GM19239 (cell line): ENCODE measurements at places on chromosomes 13 and 19.

DNA sequence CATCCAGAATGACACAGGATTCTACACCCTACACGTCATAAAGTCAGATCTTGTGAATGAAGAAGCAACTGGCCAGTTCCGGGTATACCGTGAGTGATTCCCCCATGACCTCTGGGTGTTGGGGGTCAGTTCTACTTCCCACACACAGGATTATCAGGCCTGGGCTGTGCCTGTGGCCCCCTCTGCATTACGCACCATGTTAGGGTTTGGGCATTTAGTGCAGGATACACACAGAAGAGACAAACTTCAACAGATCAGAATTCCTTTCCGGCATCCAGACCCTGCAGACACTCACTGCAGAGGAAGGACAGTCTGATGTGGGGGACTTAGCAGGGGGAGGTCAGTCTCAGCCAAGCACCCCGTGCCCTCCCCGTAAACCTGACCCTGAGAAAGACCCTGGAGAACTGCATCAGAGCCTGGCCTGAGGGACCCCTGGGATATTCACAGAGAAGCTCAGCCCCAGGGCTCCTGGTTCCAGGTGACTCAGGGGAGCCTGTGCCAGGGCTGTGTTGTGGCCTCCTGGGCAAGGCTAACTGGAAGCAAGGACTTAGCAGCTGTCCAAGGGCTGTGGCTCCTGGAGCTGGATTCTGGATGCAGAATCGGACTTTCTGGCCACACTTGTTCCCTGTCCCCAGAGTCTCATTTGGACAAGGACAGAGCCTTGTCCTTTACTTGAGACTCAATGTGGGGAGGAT is 1.7 kb downstream of the CEACAM5 start:
- no peak for DNase-seq

DNA sequence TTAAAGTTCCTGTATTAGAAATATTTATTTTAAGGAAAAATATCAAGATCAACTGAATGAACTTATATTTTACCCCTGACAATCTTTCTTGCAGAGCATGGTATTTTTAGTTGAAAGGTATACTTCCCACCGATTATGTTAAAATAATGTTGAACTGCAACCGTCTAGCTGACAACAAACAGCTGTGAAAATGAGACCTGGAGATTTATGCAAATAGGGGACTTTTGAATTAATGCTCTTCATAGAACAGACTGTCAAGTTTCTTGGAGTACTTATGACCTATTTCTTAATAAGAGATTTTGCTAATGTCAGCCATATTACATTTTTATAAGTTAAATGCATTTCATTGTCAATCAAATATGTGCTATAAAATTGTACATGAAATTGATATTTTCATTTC is 210.9 kb downstream of the NALCN start:
- no peak for DNase-seq

DNA sequence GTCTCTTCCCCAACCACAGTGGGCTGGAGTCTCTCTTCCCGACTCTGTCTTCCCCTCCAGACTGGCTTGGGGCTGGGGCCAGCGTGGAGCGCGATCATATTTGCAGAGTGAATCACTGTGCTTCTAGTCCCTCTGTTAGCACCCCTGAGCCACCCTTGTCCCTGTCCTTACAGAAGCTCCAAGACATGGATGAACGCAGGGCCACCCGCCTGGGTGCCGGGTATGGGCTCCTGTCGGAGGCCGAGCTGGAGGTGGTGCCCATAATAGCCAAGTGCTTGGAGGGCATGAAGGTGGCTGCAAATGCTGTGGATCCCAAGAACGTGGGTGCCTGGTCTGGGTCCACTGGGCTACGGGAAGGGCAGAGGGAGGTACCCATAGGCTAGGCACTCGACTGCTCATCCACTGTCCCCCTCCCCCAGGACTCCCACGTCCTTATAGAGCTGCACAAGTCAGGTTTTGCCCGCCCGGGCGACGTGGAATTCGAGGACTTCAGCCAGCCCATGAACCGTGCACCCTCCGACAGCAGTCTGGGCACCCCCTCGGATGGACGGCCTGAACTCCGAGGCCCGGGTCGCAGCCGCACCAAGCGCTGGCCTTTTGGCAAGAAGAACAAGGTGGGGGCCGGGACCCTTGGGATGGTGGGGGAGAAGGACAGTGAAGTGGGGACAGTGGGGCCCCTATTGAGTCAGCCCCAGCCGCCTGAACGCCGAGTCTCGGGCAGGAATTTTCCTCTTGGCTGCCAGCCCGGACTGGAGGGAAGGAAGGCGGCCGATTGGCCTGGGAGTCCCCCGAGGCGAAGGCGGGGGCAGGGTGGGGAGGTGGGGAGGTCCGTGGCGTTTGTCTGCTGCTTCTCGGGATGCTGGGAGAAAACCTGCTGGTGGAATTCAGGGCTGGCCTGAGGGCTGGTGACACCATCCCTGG is 5.2 kb downstream of the TRIP10 start:
- DNase-seq, result no peak

DNA sequence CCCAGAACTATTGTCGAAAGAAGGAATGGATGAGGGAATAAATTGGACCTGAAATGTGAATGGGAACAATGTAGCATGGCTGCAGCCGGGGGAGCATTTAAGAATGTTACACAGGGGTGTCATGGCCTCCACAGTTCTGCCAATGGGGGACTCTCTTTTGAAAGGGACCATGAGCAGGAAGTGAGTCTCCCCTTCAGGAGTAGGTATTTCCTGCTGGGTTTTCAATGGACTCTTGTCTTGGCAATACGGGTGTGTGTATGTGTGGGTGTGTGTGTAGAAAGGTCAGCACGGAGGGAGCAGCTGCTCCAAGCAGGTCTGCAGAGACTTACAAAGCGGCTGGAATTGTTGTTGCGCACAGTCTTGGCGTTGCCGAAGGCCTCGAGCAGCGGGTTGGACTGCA is 24.4 kb downstream of the MYO1F start:
- DNase-seq, result no peak

DNA sequence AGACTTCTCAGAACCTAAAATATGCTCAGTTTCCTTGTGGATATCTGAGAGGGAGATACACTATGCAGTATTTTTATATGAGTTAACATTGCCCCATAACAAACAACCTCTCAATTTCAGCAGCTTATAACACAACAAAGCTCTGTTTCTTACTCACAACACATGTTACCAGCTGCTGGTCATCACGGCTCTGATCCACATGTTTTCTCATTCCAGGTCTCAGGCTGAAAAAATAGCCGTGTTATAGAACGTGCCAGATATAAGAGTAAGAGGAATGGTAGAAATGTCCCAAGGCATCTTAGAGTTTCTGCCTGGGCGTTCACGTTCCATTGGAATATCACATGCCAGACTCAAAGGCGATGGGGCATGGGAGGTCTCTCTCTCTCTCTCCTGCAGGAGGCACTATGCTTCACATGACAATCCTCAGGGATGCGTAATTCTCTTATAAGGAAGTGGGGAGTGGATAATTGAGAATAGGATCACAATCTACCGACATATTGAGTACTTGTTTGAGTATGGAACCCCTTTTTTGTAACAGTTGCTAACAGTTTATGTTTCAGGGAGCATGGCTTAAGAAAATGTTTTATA is 246.6 kb downstream of the NHLRC3 start:
- no peak for DNase-seq

DNA sequence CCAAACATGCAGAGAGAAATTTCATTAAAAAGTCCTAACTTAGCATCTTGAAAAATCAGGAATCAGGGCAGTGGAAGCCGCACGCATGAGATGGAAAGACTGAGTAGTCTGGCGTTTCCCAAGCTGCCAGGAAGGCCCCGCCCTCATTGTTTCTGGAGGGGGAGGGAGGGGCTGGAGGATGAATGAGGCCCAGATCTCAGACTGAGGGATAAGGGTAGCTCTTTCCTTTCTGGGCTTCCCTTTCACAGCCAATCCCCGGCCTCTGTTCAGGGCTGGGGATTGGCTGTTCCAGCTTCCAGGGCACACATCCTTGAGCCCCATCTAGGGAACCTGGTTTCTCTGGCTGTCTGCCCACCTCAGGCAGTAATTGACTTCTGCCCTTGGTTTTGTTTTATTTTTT is 7.3 kb downstream of the C19orf53 start:
- DNase-seq, result no peak

DNA sequence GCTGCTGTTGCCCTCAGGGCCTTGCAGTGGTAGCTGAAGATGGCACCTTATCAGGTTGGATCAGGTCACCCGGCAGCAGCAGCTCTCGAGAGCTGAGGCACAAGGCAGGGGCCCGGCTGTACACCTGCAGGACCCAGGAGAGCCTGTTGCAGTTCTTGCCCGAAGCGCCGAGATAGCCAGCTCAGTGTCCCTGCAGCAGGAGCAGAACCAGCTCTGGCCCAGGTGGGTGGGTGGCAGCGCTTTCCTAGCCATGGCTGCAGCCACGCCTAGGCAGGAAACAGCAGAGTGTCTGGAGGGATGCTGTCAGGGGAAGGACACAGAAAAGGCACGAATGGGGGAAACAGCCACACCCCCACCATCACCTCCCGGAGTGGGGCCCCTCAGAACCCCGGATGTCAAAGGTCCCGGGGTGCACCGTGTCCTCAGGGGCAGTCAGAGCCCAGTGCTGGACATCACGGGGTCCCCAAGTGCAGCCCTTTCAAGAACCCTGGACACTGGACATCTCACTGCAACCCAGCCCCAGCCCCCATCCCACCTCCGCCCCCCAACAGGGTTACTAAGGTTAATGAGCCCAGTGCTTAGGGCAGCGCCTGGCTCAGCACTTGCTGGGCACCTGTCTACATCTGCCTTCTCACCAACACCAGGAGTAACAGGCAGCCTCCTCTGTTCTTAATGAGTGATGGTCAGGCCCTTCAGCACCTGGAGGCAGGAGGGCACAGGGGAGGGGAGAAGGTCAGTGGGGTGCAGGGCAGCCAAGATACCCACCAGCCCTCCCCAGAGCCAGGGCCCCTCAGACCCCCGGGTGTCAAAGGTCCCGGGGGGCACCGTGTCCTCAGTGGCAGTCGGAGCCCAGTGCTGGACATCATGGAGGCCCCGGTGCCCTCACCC is 8.7 kb downstream of the ACP4 start:
- DNase-seq, result no peak

GRCh38 chr13:61880578-61881283 is 465.1 kb upstream of the PCDH20 start:
- DNase-seq, result no peak

GRCh38 chr19:47232422-47233211 is 1.6 kb upstream of the BBC3 start:
- no peak for DNase-seq

DNA sequence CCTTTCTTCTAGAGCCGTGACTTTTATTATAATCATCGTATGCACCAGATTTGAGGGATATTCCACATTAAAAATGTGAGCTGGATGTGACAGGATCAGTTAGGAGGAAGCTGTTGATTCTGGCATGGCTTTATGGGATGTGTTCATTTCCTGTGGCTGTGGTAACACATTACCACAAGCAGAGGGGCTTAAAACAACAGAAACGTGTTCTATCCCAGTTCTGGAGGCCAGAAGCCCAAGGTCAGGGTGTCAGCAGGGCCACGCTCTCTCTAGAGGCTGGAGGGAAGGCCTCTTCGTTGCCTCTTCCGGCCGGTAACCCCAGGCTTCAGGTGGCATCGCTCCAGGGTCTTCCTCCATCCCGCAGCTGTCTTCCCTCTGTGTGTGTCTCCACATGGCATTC is 14.5 kb downstream of the MED25 start:
- DNase-seq, result no peak

DNA sequence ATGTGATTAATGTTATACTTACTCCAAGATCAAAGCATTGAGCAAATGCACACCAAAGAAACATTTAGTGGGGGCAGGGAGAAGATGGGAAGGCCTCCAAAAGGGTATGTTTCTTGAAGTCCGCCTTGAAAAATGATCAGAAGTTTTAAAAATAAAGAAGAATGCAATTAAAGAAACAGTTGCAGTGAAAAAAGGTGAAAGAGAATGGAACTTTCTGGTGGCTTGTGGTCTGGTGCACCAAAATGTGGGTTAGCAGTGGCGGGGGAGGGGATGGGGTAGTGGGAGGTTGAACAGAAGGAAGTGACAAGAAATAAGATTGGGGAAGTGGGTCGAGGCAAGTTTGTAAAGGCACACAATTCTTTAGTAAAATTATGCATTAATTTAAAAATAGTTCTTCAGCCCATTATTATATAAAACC is 2.5 kb downstream of the LCP1 start:
- no peak for DNase-seq

- no peak for DNase-seq
Measured at GRCh38 chr13:113359571-113359970, 4.4 kb downstream of the GRTP1 start.

- no peak for DNase-seq
Measured at GRCh38 chr13:71090990-71091389, 776.0 kb downstream of the DACH1 start.
